ENCODE measurements at places on chromosomes 2 and 18.

GRCh38 chr2:33746208-33746800, 147.2 kb upstream of the FAM98A start:
- no peak for DNase-seq

- no peak for DNase-seq
Measured at GRCh38 chr18:59728816-59729215, 31.6 kb upstream of the CCBE1 start.

DNA sequence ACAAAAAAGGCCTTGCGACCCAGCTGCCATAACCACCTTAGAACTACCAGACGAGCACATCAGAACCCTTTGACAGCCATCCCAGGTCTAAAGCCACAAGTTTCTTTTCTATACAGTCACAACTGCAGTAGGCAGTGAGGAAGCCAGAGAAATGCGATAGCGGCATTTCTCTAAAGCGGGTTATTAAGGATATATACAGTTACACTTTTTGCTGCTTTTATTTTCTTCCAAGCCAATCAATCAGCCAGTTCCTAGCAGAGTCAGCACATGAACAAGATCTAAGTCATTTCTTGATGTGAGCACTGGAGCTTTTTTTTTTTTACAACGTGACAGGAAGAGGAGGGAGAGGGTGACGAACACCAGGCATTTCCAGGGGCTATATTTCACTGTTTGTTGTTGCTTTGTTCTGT, 48.8 kb downstream of the FEZ2 start:
- DNase-seq, result no peak

DNA sequence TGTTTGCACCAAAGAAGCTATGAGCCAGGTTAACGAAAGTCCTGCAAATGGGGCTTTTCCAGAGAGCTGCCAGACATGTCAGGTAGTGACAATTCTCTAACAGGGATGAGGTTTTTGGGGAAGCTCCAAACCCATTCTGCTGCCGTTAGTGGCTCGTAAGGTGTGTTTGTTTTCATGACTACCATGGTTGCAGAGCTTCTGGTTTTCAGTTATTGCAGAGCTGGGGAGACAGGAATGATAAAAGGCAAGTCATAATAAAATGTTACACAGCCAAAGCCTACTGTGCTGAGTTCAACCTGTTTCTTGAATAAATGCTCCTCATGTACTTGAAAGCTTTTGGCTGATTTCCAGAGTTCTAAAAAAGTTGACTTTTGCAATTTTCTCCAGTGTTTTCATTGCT, 209.2 kb upstream of the STK17B start:
- DNase-seq, result no peak

- DNase-seq, result no peak
Measured at GRCh38 chr18:6886797-6887330, 157.3 kb downstream of the ARHGAP28 start.

- no peak for DNase-seq
Measured at GRCh38 chr2:27202854-27203253, 9.0 kb upstream of the ATRAID start.

GRCh38 chr2:52676056-52676455, 1091.5 kb upstream of the CHAC2 start:
- no peak for DNase-seq

DNA sequence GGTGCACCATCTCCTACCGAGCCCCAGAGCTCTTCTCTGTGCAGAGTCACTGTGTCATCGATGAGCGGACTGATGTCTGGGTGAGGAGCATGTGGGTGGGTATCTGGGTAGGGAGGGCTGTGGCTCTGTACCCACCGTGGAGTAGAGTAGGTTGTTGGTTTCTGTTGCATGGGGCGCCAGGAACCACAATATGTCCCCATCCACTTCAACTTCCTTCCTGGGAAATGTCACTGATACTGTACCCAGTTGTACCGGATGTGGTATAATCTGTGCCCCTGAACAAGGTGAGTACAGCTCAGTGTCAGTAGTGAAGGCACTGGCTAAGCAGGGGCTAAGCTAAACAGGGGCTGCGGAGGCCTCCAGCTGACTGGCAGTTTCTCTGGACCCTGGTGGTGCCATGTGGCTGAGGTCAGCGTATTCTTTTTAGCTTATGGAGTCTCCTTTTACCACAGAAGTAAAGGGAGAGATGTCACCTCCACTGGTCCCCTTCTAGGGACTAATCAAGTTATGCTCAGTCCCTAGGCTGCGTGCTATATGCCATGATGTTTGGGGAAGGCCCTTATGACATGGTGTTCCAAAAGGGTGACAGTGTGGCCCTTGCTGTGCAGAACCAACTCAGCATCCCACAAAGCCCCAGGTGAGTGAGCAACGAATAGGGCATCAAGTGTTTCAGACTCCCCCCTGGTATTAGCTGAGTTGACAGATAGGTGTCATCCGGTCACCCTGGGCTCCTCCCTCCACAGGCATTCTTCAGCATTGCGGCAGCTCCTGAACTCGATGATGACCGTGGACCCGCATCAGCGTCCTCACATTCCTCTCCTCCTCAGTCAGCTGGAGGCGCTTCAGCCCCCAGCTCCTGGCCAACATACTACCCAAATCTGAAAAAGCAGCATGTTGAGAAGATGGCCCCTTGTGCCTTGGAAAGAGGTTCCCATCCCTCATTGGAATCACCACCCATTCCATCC, 2.7 kb downstream of the STK16 start:
- DNase-seq, result peak; percentile 89

DNA sequence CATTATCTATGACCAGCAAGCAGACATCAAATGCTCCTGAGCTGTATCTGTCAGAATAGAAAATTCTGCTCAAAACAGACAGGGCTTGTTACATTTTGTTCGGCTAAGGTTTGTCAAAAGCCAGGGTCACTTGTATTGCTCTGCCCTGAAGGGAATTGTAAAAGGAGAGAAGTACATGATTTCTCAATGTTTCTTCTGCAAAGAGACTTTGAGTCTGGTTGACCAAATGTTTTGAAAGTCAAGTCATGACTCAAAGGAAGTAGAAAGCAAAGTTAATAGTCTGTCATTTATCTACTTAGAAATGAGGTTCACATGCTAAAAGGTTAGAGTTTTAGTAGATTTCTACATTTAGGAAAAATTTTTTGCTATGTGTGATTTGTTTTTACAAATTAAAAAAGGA, 1624.1 kb upstream of the ZEB2 start:
- no peak for DNase-seq

- DNase-seq, result no peak
Measured at GRCh38 chr2:235961711-235962110, 206.5 kb downstream of the GBX2 start.

DNA sequence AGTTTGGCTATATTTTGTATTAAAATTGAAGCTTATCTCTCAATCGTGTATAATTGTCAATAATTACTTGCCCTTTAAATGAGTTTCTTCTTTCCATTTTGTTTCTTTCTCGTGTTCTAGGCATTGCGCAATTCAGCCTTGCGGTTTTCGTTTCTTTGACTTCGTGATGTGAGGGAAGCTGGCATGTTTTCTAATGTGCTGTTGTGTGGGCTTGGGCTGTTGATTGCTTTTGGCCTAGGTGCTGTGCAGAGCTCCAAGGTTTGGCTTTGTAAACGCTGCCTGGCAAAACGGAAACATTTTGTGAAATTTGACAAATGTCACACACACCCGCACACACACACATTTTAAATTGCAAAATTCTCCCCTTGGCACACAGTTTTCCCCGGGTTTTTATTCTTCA, 242.6 kb upstream of the TCF4 start:
- no peak for DNase-seq

DNA sequence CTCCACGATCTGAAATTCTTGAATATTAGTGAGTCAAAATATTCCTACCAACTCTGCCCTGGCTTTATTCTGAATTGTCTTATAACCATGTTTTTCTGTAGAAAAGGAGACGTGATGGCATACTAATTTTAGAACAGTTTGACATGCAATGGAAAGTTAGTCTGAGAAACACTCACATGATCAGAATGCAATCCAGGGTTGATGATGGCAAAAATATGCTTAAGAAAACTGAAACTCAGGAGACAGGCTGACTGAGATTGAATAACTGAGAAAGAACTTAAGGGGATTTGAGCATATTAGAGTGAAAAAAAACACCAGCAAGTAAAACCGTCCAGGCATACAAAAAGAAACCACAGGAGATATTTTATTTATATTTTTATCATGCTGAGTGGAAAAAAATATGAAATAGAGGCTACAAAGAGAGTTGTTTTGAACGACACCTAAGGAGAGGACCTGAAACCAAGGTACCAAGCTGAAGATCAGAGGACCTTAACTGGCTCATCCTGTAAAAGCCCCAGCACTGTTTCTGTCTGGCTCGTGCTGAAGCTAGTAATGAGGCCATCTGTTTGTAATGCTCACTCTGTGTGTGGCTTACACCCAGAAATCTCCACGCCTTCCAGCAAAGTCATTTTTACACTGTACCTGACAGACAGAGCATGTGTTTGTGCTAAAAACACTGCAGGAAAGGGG, 437.2 kb upstream of the PKDCC start:
- DNase-seq, result no peak

- no peak for DNase-seq
Measured at GRCh38 chr2:240640939-240641338, 15.7 kb downstream of the GPR35 start.

GRCh38 chr18:23617412-23618014, 31.2 kb upstream of the NPC1 start:
- no peak for DNase-seq

DNA sequence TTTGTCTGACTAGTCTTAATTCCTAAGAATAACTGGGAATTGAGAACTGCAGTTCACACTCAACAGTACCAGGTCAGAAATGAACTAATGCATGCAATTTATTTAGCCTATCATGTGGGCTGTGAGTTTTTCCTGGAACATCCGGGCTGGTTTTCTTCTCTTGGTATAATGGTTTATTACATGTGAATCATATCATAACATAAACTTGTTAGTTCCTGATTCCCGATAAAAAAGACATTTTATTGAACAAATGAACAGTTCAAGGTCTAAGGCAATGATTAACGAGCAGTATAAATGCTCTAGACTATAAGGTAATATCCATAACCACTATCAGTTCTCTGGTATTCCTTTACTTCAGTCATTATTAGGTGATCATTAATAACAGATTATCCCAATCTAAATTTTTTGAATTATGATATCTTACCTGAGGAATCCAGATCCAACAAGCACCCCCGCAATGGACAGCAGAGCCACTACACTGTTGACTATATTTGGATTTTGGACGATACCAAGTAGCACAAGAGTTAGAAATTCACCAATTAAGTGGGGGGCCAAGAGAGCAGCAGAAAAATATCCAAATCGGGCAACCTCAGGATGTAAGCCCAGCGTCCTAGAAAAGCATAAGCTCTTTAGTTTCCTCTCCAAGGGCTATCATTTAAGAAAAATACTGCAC, 19.0 kb downstream of the ABCG5 start:
- no peak for DNase-seq

GRCh38 chr18:40380686-40381439, 1574.2 kb upstream of the PIK3C3 start:
- no peak for DNase-seq
